Left renal pelvis (tissue), 4 donors: ENCODE measurements at places on chromosomes 3 and 15.

DNA sequence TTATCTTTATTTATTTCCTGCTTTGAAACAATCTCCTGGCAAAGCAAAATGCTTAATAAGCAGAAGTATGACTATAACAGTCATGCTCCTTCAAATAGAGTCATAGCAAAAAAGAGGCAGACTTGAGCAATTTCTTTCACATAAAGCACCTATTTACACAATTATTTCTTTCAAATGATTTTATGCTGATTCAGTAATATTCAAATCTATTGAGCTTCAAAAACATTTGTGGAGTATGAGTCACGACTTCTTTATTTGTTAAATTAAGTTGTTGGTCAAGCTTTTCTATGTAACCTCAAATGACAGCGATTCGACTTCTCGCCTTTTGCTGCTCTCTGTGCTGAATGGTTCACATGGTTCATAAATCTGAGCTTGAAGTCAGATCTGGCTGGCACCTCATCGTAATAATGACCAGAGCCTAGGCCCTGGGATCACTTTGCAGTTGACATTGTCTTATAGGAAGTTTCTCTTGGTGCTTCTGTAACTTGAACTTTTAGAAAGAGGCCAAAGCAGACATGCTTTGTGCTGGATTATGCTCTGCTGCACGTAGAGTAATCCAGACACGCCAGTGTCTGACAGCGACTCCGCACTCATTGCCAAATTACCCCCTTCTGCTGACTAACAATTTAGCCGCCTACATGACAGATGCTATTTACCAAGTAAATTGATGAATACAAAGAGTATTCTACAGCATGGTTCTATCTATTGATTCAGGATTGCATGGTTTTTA is 139.0 kb downstream of the MCTP2 start:
- no peak for DNase-seq

GRCh38 chr15:29470311-29470710 is 200.7 kb upstream of the NSMCE3 start:
- DNase-seq, result no peak

GRCh38 chr15:96412045-96412905 is 81.8 kb downstream of the NR2F2 start:
- DNase-seq, result no peak

- no peak for DNase-seq
Observed at GRCh38 chr3:66555214-66555844, 54.5 kb upstream of the LRIG1 start.

GRCh38 chr15:41866872-41867579 is 26.8 kb downstream of the SPTBN5 start:
- no peak for DNase-seq

DNA sequence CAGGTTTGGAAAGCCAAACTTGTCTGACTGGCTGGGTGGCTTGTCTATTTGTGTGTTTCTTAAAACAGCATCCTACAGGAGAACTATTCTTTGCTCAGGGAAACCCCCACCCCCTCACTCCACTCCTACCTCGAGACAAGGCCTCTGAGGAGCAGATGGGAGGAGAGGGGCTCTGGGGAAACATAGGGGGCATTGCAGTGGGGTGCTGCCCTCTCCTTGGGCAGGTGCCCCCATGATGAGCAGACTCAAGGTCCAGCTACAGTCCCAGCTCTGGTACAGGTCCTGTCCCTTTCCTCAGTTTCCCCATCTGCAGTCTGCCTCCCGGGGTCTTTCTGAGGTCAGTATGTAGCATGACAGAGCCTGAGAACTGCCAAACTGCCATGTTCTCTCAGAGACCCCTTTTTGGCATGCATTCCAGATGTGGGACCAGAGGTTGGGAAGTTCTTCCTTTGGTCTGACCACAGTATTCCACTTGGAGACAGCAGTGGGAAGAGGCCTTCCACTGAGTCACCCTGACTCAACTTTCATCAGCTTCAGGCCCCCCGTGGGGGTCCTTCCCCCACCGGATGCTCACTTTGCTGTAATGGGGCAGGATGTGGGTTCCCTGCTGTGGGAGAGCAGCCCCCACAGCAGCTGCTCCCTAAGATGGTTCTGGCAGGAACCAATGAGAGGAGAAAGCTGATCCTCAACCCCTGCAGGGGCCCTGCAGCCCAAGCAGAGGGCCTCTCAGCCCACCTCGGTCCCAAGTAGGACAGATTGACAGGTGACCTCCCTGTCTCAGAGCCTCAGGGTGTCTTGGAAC is 32.3 kb upstream of the CYP11A1 start:
- DNase-seq, result no peak

- no peak for DNase-seq
Observed at GRCh38 chr3:4565809-4566501, 72.8 kb downstream of the ITPR1 start.

DNA sequence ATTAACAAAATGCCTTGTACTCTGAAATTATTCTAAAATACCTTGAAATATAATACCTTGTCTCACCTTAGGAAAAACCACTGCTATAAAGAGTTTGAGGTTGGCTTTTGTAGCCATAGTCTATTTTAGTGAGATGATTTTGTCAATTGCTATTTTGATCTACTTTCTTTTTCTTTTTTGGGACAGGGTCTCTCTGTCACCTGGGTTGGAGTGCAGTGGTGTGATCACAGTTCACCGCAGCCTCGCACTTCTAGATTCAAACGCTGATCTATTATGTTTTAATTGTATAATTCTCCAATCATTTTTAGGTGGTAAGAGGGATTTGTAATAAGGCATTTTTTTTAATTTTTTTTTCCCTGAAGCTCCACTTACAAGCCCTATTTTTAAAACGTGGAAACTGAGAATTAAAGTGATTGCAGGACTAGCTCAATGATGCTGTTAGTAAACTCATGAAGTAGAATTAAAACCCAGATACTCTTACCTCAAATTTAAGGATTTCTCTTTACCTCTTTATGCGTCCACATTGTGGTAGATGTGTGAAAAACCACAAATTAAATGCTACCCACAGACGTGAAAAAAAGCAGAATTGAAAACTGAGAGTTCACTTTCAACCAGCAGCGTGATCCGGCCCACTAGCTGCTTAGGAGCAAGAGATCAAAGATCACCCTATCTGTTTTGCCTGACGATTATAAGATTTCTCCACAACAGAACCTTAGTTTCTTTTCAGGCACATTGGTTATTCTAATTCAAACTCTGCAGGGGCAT is 384.2 kb downstream of the CGGBP1 start:
- DNase-seq, result no peak

GRCh38 chr15:68281008-68281407 is 3.5 kb downstream of the FEM1B start:
- no peak for DNase-seq

DNA sequence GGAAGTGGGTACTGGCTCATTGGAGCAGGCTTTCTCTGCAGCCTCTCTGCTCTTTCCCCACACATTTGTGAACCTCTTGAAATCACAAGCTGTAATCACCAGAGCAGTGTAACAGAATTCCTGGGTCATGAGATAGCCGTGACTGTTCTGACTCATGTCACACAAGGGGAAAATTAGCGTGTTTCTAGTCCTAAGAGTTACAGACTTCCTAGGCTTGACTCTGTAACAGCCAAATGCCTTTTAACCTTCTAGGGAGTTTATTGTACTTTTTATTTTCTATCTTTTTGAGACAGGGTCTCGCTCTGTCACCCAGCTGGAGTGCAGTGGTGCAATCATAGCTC is 54.7 kb upstream of the TRAK1 start:
- no peak for DNase-seq

- DNase-seq, result no peak
Observed at GRCh38 chr3:12985148-12985547, 88.1 kb downstream of the IQSEC1 start.

- DNase-seq, result no peak
Observed at GRCh38 chr3:33004205-33004604, 52.8 kb downstream of the CCR4 start.

DNA sequence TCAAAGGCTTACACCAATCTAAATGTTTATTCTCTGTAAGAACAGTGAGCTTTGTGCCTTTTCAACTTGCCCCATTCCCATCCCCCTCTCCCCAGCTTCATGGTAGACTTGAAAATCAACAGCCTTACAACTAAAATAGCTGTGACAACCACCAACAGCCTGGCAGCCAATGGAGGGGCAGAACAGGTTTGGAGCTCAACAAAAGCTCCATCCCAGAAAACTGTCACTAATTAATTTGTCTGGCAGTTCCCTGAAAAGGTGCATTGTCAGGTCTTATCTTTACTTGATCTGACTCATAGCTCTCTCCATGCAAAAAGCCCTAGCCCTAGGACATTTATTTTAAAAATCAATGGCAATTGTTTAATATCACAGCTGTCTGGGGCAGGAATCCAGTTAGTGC is 22.6 kb downstream of the MTHFS start:
- DNase-seq, result no peak

GRCh38 chr3:189860296-189860695 is 229.1 kb downstream of the TP63 start:
- DNase-seq, result no peak

DNA sequence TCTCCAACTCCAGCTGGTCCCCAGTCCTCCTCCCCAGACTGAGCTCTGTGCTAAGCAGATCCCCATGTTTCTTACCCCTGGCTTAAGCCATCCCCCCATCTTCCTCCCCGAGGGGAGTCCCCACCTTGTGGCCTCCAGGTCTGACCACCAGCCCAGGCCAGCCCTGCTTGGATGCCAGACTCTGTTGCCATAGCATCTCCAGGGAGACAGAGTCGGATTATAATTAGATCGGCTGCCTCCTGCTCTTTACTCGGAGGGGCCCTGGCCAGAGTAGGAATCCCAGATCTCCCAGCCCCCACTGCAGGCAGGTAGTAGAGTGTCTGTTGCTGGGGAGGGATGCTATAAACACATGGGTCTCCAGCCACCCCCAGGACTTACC is 2.4 kb downstream of the KLHDC8B start:
- DNase-seq, result no peak

DNA sequence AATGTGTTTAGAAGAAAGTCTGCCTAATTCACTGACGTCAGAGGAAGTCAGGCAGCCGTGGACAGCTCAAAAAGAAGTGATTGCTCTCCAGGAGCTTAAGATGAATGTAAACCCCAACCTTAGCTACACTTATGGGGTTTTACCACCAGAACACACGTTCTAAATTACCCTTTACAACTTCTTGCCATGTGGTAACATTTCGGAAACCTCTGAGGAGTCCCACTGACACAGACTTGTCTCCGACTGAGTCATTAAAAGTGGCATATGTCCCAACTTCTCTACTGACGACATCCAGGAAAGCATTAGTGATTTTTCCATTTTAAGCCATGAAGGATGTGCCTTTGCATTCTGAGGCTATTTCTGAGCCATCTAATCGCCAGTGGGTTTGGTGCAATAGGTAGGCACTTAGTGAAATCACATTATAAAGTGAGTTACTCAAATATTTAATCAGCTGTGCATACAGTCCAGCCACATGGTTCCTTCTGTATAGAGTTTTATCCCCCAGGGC is 32.4 kb downstream of the C2CD4A start:
- DNase-seq, result no peak

GRCh38 chr3:139100821-139101220 is 56.1 kb upstream of the PRR23C start:
- no peak for DNase-seq

GRCh38 chr3:130514681-130515080 is 2.3 kb upstream of the COL6A6 start:
- no peak for DNase-seq

- DNase-seq, result no peak
Observed at GRCh38 chr3:73497646-73498406, 126.9 kb downstream of the PDZRN3 start.

- no peak for DNase-seq
Observed at GRCh38 chr15:83943849-83944404, 290.0 kb downstream of the ADAMTSL3 start.

DNA sequence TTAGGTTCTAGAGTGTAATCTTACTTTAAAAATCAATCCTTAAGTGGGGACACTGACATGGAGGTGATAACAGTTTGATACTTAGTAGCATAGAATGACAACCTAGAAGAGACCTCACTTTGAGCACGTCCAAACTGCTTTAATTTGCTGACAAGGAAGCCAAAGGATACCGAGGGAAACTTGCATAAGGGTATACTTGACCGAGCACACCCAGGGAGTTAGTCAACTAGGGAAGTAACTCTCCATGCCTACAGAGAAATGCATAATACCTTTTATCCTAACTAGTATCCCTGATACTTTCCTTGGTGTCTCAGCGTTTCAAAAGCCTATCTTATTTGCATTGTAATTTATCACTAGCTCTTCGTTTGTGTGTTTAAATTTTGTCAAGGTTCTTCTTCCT is 5.5 kb upstream of the TPRG1 start:
- DNase-seq, result no peak

- no peak for DNase-seq
Observed at GRCh38 chr3:173556546-173556945, 159.0 kb downstream of the NLGN1 start.

DNA sequence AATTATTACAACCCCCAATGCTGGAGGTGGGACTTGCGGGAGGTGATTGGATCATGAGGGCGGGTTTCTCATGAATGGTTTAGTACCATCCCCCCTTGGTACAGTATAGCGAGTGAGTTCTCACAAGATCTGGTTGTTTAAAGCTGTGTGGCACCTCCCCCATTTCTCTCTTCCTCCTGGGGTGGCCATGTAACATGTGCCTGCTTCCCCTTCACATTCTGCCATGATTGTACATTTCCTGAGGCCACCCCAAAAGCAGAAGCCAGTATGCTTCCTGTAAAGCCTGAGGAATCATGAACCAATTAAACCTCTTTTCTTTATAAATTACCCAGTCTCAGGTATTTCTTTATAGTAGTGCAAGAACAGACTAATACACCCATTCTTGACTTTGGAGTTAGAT is 20.3 kb upstream of the PROK2 start:
- DNase-seq, result no peak

- DNase-seq, result no peak
Observed at GRCh38 chr3:101807888-101808287, 28.9 kb downstream of the NXPE3 start.

GRCh38 chr3:99586701-99587100 is 51.7 kb upstream of the COL8A1 start:
- DNase-seq, result no peak

DNA sequence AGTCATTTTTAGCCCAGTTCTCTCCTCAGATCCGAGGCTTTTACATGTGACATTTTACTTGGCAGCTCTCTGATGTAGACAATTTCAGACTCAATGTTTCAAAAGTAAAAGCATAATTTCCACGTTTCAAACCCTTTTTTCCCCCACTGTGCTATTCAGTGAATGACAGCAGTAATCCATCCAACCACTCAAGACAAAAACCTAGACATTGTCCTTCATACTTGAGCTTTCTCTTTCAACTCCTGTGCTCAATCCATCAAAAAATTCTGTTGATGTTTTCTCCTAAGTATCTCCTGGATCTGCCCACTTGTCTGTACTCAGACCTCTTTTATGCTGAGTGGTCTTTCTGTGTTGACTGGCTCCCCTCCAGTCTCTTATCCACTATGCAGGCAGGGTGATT is 214.7 kb downstream of the CHL1 start:
- DNase-seq, result no peak

GRCh38 chr3:37214076-37214475 is 39.7 kb upstream of the LRRFIP2 start:
- no peak for DNase-seq

- DNase-seq, result no peak
Observed at GRCh38 chr3:39808467-39809180, 785 bp upstream of the MYRIP start.

DNA sequence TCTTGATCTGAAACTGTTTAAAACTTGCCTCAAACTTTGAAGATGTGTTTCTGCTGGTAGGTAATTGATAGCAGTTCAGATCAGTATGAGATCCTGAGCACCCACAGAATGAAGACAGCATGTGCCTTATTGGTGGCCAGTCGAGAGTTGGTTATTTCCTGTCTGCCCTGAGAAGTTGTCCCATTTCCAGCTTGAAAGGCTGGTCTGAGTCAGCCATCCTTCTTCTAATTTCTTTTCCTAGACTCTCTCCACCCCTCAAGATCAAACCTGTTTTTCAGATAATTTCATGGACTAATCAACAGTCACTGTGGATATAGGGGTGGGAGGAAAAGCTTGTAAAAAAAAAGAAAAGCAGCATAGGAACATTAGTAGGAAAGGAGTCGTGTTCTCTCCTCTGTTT is 464.4 kb downstream of the FOXP1 start:
- DNase-seq, result no peak
